ENCODE measurements at places on chromosomes 4 and X. TPM values are rescaled to one million over a fixed set of nuclear protein-coding genes. Genes with fewer than 3 reads are reported as not detected.

GRCh38 chr4:23134331-23134730 lies 441.6 kb downstream of the GBA3 start:
- DNase-seq, result no peak

GRCh38 chrX:44913656-44914531 lies 40.9 kb downstream of the KDM6A start:
- no peak for DNase-seq

DNA sequence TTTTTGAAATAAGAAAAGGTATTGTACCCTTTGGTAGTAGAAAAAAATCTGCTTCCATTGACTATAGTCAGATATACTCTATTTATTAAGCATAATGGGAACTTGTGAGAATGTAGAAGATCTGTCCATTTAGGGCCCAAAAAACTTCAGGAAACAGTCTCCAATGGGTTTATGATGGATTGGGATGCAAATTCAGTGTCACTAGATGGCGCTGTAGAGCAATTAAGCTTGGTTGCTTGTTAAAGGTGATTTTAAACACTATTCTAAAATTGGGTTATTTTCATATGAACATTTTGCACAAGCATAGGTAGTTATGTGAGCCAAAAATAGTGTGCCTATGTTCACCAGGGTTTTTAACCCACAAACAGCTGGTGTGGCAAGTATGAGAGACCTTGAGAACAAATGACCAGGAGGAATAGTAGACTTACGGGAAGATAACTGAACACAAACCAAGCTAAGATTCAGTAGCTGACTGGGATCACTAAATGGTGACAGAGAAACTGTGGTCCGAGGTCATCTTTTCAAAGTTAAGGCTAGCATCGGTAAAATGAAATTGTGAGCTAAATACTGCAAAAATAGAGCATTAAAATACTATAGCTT lies 80.3 kb upstream of the LSM6 start:
- DNase-seq, result peak; percentile 78

DNA sequence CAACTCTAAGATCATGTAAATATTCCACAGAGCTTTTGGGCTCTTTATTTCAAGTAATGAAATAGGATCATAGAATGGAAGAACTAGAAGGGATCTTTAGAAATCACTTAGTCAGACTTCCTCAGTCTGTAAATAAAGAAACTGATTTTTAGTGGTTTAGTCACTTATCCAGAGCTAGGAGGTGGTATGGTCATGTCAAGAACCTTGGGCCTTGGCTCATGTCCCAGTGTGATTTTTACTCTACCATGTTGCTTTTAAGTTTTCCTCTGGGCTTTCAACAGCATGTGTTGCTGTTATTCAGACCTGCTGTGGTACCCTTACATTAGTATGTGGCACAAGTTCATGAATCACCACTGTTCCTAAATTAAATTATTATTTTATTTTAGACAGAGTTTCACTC lies 184.9 kb downstream of the FRAS1 start:
- DNase-seq, result no peak

- DNase-seq, result no peak
Measured at GRCh38 chr4:788636-789297, 37.2 kb downstream of the CPLX1 start.

The SGCB gene
- total RNA-seq, result 1.7 TPM

The KCND1 gene
- not detected for total RNA-seq

The FAM47E gene
- total RNA-seq, result 2.4 TPM

The MAGEA1 gene
- not detected for total RNA-seq

Data from HT-29 (cell line).